SHP77 (cell line): ENCODE measurements at places on chromosomes 12 and 14.

- no peak for DNase-seq
Observed at GRCh38 chr14:68208626-68209317, 389.2 kb downstream of the RAD51B start.

- DNase-seq: no peak
Observed at GRCh38 chr12:119665164-119665929, 2.6 kb upstream of the PRKAB1 start.

GRCh38 chr12:130428116-130428515, 90.4 kb downstream of the PIWIL1 start:
- DNase-seq: no peak

DNA sequence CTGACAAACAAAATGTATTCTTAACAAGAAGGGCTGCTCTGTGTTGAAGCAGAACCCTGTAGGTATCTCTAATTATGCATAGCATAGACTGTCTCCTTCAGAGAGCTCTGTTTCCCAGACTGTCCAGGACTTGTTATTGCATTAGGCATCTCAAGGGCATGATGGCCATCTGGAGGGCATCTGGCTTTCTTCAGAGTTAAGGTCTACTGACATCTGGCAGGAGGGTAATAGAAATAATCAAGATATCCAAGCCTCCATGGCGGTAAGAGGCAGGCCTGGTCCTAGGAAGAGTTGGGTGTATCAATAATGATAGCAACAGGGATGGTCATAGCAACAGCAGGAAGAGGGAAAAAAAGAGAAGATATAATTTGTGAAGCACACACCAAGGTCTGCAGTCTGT, 161.2 kb downstream of the TTC8 start:
- DNase-seq: no peak

DNA sequence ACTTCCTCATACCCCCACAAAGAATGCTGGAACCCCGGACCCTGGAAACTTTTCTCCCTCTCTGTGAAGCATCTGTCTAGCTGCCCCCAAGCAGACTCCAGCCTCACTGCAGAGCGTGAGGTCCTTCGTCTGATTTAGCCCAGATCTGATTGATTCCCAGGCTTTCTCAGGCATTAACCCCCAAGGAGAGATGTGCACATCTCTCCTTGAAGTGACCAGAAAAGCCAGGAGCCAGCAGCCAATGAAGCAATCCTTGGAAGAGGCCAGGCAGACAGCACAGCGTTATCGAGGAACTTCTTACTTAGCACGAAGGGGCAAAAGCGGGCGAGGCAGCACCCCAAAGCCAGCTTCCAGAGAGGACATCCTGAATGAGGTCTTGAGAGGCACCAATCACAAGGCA, 100.7 kb downstream of the ZFP36L1 start:
- no peak for DNase-seq
